ENCODE measurements at places on chromosomes 3 and 15.

DNA sequence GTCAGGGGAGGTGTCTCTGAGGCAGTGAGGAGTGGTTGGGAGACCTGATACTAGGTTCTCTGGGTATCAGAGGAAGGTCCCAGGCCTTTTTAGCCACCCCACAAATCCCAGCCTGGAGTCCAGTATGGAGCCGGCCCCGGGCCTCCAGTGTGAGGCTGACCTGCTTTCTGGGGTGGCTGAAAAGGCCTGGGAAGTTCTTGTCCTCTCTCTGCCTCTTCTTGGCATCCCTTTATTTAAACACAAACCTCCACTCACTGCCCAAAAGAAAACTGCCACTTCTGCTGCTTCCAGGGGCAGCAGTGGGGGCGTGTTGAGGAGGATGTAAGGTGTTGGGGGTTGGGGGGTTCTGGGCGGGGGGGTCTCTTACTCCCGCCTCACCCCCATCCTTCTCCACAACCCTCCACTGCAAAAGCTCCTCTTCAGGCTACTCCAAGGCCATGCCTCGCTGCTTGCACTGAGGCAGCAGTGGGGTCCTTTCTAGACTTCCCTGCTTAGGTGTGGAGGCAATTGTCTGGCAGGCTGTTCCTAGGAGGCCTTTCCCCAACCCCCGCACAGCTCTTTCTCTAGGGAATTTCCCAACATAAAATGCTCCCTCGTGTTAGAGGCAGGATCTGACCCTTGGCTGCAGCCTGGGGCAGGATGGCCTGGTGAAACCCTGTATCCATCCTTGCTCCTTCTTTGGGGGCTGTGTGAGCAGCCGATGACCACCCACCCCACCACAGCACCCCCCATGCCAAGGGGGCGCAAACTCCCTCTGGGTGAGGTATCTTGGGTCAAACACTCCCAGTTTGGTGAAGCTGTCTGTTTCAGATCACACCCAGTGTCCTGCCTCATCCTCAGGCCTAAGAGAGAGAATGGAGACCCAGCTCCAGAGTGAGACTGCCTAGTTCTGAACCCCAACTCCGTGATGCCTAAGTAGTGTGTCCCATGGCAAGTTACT lies 12.1 kb upstream of the RAD18 start:
- DNase-seq = no peak

DNA sequence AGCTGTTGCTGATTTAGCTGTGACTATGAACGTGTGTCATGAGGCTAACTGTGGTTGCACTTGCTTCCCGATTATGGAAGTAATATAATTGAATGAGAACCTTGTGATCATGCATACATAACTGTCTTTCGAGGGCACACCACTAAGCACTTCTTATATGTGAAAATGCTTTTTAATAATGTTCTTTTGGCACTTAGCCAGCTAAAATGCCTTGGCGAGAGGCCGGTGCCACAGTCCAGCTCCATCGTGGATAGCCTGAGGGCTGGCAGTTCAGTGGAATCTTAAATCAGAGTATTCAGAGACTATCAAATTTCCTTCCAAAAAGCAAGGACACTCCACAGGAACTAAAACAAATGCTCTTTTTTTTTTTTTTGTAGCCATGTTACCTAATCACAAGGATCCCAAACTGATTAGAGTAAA lies 161.6 kb upstream of the FRMD4B start:
- no peak for DNase-seq

GRCh38 chr15:84934942-84935729 lies 46.5 kb upstream of the PDE8A start:
- DNase-seq = peak; percentile 16

- DNase-seq = no peak
Measured at GRCh38 chr3:64992530-64993285, 304.9 kb upstream of the ADAMTS9 start.

- peak; percentile 85 for DNase-seq
Measured at GRCh38 chr3:9503283-9503682, 50.3 kb downstream of the LHFPL4 start.

GRCh38 chr15:72564091-72564490 lies 90.0 kb downstream of the ARIH1 start:
- DNase-seq = no peak

- no peak for DNase-seq
Measured at GRCh38 chr3:72421126-72421525, 427.1 kb downstream of the SHQ1 start.

- no peak for DNase-seq
Measured at GRCh38 chr3:48068886-48069285, 52.7 kb upstream of the MAP4 start.

DNA sequence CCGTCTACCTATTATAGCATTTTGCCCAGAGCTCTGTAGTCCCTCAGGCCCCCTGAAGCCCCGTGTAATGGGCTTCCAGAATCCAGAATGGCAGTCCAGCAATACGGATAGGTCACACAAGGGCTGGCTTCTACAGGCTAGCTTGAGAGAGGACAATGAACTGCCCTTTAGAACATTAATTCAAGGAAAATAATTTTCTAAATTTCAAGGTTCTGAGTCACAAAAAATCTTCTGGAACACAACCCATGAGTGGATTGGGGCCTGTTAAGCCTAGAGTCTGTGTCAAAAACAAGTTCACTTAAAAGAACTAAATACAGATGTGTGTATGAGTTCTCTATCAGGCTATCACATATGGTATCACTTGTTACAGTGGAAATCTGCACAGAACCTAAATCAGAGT lies 28.8 kb downstream of the DCP1A start:
- DNase-seq = no peak

- DNase-seq = no peak
Measured at GRCh38 chr15:99476413-99477222, 89.2 kb upstream of the MEF2A start.

- DNase-seq = no peak
Measured at GRCh38 chr15:44675911-44676310, 12.4 kb upstream of the SPG11 start.

GRCh38 chr15:88479169-88479568 lies 11.7 kb downstream of the MRPS11 start:
- no peak for DNase-seq

DNA sequence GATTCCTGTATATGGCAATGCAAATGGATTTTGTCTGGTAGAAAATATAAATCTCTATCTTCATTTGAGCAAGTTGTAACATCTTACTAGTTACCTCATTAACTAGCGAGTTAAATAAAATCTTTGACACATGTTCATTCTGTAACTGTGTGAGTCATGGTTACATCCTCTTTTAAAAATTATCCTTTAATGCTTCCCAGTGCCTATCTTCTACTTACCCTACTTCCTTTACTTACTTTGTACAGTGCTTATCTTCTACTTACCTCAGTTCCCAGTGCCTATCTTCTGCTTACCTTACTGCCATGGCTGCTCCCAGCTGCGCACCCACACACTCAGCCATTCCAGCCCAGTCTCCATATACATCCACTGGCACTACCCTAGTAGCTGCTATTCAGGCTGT lies 71.9 kb upstream of the GOLGA8B start:
- DNase-seq = no peak

DNA sequence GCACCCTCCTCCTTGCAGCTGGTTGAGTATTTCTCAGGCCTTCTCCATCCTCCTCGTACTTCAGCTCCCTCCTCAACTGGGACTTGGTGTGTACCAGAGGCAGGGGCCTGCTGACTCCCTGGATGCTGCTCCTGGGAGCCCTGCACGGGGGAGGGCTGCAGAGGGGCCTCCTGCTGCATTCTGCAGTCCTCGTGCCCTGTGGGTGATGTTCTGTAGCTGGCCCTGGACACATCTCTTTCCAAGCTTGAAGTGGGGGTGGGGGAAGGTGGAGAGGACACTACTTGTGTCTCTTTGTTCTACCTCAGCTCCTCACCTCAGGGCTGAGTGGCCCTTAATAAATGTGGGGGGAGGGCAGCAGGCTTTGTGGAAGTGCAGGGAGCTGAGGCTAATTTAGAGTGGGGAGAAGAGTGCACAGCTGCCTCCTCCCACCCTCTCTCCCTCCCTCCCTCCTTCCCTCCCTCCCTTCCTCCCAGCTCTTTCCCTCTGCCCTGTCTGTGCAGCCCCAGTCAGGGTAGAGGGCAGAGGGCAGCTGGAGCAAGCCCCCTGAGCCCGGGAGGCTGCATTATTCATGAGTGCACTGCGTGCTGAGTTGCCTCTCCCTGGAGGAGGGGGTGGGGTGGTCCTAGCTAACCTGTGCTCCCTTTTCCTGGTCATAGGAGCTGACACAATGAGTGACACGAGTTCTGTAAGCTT lies 3.7 kb upstream of the GRM2 start:
- DNase-seq = no peak

DNA sequence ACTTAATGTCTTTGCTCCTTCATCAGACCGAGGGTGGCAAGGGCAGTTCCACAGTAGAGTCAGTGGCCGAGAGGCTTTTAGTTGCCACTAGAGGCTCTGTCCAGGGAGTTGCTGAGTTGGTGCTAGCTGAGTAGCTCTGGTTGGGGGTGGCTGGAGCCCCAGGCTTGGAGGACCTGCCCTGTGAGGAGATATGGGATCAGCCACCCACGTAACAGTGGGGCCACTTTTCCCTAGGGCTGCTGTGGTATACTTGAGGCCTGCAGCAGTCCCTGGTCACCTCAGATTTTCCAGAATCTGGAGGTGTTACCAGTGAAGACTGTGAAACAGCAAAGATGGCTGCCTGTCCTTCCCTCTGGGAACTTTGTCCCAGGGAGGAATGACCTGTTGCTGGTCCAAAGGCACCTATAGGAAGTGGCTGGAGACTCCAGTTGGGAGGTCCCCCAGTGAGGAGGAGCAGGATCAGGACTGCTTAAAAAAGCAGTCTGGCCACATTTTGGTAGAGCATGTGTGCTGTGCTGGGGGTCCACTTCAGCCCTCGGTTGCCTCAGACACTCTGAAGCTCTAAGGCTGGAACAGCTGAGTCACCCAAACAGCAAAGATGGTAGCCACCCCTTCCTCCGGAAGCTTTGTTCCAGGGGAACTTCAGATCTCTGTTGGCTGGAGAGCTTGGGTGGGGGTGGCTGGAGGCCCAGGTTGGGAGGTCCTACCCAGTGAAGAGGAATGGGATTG lies 72.9 kb downstream of the AKAP13 start:
- DNase-seq = no peak

DNA sequence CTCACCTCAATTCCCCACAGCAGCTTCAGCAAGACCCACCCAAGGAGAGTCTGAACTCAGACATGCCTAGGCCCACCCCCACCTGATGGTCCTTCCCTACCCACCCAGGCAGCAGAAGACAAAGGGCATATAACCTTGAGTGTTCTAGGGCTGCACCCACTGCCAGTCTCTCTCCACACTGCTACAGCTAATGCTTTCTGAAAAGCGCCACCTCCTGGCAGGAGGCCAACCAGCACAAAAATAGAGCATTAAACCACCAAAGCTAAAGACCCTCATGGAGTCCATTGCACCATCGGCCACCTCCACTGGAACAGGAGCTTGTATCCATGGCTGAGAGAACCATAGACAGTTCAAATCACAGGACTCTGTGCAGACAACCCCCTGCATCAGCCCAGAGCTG lies 11.3 kb upstream of the RPL39L start:
- DNase-seq = no peak

DNA sequence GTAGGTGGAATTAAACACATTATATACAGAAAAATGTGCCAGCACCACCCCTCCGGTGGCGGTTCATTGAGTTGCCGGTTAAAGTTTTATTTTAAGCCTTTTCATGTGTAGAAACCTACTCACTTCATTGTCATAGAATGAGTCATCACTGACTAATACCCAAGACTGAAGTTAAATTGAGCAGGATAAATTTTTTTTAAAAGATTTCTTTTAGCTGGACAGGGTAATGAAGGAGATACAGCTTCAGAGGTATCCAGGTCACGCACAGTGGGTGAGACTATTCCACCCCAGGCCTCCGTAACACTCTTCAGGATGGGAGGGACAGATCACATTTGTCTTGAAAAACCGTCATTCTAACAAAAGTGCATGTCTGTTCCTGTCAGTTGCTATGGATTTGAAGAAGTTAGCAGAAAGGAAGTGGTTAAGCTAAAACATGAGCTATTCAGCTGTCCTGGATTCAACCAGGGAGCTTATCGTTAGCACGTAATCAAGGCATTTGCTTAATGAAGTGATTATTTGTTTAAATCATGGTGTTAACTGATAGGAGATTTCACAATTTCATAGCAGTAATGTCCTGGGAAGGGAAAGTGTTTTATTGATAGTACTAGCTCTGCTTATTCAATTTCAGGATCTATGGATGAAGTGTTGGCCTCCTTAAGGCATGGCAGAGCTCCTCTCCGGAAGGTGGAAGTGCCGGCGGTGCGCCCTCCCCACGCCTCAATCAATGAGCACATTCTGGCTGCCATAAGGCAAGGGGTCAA lies 23.4 kb downstream of the WHAMM start:
- DNase-seq = no peak

GRCh38 chr15:99385005-99385669 lies 133.9 kb downstream of the LRRC28 start:
- no peak for DNase-seq

DNA sequence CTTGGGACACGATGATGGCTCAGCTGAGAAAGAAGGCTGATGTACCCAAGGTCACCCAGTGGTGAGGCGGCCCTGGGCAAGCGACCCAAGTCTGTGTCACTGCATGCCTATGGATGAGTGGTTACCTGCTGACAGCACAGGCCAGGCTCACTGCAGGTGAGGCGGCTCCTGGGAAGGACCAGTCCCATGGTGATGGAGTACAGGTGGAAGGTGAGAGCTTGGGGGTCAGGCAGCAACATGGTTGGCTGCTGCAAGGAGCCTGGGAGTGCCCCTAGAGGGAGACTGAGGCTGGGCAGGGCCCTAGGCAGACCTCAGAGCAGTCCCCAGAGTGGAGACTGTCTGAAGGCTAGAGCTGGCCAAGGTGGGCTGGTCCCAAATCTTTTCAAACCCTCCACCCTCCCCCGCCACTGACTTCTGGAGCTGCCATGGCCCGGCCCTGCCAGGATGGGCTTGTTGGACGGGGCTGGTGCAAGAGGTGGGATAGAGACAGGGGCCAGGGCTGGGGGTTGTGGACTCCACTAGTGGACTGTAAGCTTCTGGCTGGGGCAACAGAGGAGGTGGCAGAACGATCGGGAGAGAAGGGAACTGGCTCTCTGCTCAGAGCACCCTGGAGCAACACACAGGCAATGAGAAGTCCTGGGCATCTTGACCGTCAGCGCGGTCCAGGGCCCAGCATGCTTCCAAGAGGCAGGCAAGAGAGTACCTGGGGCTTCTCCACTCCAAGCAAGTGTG lies 72.5 kb upstream of the SLC6A11 start:
- no peak for DNase-seq

DNA sequence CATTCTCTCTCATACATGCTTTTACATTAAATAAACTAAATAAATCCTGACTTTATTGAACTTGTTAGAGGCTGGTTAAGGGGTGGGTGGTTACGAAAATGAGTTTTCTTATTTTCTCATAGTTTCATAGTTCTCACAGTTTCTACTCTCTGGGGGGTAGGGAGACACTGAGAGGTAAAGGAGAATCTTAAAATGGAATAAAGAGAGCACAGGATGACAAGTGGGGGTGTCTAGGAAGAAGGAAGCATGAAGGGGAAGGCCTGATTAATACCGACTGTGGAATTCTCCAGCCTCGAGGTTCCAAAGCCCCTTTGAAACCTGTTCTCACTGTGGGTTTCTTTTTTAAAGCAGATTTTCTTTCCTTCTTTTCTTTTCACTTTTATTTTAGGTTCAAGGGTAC lies 66.4 kb upstream of the TRA2B start:
- DNase-seq = no peak

- no peak for DNase-seq
Measured at GRCh38 chr3:194142156-194142910, 6.4 kb downstream of the HES1 start.

- DNase-seq = no peak
Measured at GRCh38 chr15:80562846-80563245, 132.3 kb upstream of the ABHD17C start.

GRCh38 chr15:39344662-39345141 lies 236.2 kb upstream of the THBS1 start:
- DNase-seq = no peak
